ENCODE measurements at places on chromosomes 1 and 21.

DNA sequence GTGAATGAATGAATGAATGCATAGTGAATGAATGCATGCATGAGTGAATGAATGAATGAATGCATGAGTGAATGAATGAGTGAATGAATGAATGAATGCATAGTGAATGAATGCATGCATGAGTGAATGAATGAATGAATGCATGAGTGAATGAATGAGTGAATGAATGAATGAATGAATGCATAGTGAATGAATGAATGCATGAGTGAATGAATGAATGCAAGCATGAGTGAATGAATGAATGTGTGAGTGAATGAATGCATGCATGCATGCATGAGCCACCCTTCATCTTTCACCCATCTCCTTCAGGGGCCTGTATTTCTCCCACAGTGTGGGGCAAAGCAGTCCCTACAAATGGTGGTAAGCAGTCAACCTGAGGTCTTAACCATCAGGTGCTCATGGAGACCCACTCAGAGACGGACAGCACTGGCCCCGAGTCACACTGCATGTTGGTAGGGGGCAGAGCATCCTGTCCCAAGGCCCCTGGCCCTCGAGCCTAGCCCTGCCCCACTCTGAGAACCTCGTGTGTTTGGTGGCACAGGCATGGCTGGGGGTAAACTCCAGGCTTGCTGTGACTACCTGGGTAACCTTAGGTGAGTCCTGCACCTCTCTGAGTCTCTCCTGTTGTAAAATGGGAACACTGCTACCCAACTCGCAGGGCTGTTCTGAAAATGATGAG lies 28.0 kb upstream of the PAX7 start:
- DNase-seq, result no peak

DNA sequence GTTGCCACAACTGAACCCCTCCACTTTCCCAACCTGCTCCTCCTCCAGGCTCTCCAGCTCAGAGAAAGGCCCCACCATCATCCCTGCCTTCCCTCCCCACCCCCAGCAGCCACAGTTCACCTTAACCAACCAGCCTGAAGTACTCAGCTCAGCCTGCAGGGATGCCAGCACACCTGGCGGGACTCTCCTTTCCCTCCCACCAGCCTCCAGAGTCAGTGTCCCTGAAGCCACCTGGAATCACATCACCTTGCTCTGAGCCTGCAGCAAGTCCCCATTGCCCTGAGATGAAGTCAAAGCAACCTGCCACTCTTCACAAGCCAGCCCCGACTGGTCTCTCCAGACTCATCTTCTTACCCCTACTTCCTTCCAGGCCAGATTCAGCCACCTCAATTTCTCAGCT lies 26.2 kb upstream of the ZC3H12A start:
- DNase-seq, result no peak

GRCh38 chr1:202317941-202318925 lies 23.5 kb downstream of the UBE2T start:
- DNase-seq, result no peak

DNA sequence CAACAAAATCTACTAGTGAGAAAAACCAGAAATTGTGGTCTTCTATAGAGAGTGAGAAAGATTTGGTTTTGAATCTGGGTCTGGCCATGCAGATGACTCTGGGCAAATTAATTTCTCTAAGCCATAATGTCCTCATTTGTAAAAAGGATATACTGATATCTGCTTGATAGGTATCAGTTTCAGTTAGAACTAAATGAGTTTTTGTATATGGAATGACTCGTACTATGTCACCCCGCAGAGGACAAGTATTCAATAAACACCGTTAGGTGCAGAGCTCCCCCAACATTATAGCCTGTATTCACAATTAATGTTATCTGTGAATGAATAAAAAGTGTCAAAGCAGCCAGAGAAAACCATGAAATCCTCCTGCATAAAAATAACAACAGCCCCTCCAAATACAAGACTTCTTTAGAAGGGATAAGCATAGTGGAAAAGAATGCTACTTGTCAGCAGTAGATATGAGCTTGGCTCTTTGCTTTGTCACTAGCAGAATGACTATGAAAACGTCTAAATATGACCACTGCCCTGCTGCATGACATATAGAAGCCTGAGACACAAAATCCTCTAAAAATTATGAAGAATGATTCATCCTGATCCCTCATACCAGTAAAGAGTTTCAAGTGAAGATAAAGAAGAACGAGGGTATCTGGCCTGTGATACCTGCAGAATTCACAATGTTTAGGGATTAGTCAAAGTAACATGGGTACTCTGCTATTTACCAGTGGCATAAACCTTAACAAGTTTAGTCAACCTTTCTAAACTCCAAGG lies 17.8 kb downstream of the SCAF4 start:
- DNase-seq, result no peak

- DNase-seq, result no peak
Measured at GRCh38 chr1:20180844-20181207, 5.1 kb upstream of the UBXN10 start.

GRCh38 chr21:31416465-31416864 lies 72.4 kb upstream of the TIAM1 start:
- DNase-seq, result no peak

- DNase-seq, result no peak
Measured at GRCh38 chr1:47440599-47441081, 2.8 kb downstream of the FOXD2 start.

- no peak for DNase-seq
Measured at GRCh38 chr21:33039536-33039935, 13.8 kb downstream of the OLIG2 start.

DNA sequence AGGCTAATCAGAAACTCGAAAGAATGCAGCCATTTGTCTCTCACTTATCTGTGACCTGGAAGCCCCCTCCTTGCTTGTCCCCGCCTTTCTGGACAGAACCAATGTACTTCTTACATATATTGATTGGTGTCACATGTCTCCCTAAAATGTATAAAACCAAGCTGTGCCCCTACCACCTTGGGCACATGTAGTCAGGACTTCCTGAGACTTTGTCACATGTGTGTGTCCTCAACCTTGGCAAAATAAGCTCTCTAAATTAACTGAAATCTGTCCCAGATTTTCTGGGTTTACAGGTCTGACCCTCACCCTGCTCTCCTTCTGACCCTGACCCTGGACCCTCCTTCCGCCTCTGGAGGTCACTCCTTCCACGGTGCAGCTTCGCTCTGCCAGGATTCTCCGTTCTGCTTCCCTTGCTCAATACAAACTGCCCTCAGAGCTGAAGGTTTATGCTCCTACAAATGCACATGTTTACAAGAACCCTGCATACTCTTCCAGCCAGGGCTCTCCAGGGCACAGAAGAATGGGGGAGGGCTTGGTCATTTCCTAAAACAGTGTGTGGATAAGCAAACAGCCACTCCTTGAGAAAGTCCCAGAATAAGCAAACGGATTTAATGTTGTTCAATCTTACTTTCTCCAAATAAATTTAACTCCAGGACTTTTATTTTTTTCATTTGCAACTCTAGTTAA lies 160.5 kb downstream of the ACTL8 start:
- DNase-seq, result no peak

DNA sequence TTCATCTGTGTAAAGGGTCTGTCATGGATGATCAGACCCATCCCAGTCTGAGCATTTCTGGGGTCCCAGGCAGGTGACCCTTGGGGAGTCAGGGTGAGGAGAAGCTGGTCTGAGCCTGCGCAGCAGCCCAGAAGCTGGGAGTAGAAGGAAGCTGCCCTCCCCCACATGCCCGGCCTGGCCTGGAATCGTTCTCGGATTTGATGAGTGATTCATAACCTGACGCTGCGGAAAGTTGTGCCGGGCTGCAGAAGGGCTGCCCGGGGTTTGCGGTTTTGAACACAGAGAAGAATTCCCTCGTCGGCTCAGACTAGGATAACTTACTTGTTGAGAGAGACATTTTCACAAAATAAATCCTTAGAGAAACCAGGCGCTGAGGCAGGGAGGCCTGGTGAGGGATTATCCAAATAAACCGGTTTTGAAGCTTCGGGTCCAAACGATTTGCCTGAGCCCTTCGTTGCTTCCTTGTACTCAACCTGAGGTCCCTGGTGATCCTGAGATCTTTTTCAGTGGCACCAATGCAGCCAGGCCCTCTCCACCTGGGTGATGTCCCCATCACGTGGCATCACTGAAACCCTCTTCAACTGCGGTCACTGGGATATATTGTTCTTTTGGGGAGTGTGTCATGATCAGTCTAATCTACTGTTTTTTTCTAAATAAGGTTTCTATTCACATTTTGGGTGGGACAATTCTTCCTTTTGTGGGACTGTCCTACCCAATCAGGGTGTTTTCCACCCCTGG lies 29.2 kb downstream of the EPHB2 start:
- DNase-seq, result peak; percentile 31

GRCh38 chr1:116152950-116153691 lies 41.9 kb downstream of the MAB21L3 start:
- no peak for DNase-seq

DNA sequence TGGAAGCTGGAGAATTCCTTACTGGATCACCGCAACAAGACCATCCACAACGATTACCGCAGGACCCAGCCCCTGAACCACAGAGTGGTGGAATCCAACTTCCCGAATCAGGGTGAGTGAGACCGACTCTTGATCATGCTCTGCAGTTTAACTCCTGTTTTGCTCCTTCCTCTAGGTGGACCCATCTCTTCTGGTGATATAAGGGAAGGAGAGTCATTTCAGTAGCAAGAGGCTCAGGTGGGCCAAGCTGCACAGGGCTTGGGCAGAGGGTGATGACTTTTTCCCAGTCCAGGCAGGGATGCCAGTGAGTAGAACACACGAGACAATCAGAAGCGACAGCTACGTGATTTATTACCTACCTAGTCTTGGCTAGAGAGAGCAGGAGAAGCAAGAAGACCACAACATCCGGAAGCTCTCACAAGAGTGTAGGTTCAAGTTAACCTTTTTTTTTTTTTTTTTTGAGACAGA lies 25.2 kb downstream of the CA6 start:
- no peak for DNase-seq

GRCh38 chr1:204647114-204647804 lies 38.3 kb downstream of the LRRN2 start:
- DNase-seq, result no peak

DNA sequence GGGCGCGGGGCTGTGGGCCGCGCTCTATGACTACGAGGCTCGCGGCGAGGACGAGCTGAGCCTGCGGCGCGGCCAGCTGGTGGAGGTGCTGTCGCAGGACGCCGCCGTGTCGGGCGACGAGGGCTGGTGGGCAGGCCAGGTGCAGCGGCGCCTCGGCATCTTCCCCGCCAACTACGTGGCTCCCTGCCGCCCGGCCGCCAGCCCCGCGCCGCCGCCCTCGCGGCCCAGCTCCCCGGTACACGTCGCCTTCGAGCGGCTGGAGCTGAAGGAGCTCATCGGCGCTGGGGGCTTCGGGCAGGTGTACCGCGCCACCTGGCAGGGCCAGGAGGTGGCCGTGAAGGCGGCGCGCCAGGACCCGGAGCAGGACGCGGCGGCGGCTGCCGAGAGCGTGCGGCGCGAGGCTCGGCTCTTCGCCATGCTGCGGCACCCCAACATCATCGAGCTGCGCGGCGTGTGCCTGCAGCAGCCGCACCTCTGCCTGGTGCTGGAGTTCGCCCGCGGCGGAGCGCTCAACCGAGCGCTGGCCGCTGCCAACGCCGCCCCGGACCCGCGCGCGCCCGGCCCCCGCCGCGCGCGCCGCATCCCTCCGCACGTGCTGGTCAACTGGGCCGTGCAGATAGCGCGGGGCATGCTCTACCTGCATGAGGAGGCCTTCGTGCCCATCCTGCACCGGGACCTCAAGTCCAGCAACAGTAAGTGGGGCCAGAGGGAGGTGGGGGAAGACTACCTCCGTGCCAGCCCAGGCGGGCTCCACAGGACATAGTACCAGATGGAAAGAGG lies 808 bp downstream of the MAP3K21 start:
- no peak for DNase-seq

DNA sequence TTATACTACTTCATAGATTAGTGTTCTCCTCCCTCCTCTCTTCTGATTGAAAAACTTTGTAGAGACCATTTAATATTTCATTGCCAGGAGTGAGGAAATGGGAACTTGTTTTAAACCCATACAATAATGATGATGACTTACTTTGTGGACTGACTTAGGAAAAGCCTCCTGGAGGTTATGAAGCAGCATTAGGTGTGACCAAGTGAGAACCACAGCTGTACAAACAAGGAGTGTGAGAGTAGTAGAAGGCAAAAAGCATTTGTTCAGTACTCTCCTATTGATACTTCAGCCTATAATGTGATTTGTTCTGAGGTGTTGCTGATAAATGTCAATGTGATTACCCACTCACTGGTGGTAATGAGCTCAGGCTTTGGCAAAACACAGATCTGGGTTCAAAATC lies 8.4 kb downstream of the TIPRL start:
- DNase-seq, result no peak

Measured in omental fat pad (tissue), 4 donors.